ENCODE measurements at places on chromosomes 3 and 15.

GRCh38 chr3:30522476-30522875, 83.9 kb upstream of the TGFBR2 start:
- DNase-seq = no peak

DNA sequence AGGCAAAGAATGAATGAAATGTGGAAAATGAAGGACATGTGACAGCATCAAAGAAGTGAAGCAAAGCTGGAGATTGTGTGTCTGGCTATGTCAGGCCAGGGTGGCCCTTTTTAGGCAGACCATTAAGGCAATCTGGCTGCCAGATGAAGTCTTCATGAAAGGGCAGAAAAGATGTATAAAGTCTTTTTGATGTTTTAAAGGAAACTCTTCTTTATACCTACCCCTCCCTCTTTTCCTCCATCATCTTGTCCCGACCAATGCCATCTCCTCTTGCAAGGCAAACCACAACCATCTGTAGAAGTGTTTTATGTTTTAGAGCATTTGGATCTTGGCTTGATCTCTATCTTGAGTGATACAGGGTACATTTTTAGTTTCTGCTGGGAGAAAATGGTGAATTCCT, 259.2 kb downstream of the LSAMP start:
- no peak for DNase-seq

DNA sequence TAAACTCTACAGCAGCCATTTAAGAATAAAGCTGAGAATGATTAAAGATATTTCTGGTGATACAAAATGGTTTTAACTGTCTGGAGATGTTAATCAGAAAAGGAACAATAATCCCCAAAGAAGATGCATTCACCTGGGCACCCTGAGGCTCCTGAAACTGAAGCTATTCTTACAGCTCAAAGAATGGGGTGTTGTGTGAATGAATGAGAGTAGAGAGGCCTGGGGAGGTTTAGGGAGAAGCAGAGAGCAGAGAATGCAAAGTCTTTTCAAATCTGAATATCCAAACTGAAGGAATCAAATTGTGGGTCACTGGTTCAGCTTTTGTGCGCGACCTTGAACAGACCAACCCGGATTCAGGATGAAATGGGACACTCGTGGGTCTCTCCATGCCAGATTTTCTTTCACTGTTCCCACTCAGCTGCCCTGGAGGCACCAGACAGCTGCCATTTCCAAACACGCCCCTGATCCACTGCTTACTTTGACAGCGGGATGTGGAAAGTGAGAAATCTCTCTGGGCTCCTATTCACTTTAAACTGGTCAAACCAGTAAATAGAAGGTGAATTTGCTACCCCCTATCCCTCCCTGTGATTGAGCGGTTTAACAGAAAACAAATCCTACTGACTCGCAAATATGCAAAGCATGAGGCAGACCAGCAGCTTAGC, 485.5 kb upstream of the THBS1 start:
- DNase-seq = no peak

- no peak for DNase-seq
Observed at GRCh38 chr3:132535575-132536441, 61.3 kb upstream of the ACKR4 start.

DNA sequence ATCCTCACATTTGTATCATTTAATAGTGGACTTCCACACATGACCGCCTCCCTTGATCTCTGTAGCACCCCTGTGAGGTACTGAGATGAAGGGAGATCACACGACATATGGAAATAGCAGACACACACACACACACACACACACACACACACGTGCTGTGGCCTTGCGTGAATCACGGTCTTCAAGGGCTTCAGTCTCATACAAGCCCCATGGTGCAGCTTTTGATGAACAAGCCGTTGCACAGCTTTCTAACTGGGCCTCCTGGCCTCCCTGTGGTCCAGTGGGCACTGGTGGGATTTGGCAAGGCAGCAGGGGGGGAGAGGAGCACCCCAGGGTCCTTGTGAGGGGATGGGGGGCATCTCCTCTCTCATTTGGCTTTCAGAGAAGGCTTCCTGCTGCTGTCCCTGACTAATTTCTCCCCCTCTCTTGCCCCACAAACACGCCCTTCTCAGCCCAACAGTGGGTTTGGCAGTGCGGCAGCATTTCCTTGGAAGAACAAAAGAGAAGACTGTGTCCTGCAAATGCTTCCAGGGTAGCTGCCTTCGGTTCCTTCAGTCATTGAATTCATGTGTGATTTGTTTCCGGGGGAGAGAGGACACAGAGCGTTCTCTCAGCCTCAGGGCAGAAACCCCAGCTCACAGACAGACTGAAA, 98.7 kb downstream of the SMAD6 start:
- DNase-seq = no peak

GRCh38 chr15:89472785-89473256, 23.6 kb downstream of the RHCG start:
- no peak for DNase-seq

DNA sequence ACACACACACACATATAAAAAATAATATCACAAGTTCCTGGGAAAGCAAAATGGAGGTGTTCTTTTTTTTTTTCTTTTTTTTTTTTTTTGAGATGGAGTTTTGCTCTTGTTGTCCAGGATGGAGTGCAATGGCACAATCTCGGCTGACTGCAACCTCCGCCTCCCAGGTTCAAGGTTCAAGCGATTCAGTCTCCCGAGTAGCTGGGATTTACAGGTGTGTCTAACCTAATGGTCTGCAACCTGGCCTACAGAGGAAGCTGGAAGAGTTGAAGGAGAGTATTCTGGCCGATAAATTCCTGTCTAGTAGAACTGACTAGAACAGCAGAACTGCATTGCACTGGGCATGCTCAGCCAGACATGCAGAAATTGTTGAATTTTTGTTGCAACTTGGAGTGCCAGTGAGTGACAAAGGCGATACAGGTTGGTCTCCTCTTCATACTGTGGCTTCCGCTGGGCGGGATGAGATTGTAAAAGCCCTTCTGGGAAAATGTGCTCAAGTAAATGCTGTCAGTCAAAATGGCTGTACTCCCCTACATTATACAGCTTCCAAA, 22.4 kb upstream of the EIF4A2 start:
- no peak for DNase-seq

GRCh38 chr3:184778426-184779332, 33.3 kb upstream of the VPS8 start:
- DNase-seq = no peak

- no peak for DNase-seq
Observed at GRCh38 chr3:152377184-152377570, 108.4 kb downstream of the MBNL1 start.

DNA sequence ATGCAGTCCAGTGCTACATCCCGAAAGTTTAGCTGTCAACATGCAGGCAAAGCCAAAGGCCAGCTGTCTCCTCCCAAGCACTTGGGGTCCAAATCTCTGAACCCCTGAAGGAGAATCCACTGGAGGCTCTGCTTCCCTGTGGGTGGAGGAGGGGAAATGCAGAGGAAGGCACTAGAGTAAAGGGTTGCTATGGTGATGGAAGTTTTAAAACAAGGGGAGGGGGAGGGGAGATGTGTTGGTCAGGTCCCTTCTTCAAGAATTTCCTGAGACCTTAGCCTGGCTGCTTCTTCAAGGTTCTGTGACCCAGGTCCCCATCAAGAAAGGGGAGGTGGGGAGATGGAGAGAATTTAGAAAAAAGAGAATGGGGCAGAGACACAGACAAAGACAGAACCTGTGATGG, 2.3 kb downstream of the CAMKV start:
- no peak for DNase-seq

- DNase-seq = no peak
Observed at GRCh38 chr3:122421101-122421500, 5.2 kb upstream of the WDR5B start.

- no peak for DNase-seq
Observed at GRCh38 chr3:111882799-111883198, 23.7 kb downstream of the PHLDB2 start.

DNA sequence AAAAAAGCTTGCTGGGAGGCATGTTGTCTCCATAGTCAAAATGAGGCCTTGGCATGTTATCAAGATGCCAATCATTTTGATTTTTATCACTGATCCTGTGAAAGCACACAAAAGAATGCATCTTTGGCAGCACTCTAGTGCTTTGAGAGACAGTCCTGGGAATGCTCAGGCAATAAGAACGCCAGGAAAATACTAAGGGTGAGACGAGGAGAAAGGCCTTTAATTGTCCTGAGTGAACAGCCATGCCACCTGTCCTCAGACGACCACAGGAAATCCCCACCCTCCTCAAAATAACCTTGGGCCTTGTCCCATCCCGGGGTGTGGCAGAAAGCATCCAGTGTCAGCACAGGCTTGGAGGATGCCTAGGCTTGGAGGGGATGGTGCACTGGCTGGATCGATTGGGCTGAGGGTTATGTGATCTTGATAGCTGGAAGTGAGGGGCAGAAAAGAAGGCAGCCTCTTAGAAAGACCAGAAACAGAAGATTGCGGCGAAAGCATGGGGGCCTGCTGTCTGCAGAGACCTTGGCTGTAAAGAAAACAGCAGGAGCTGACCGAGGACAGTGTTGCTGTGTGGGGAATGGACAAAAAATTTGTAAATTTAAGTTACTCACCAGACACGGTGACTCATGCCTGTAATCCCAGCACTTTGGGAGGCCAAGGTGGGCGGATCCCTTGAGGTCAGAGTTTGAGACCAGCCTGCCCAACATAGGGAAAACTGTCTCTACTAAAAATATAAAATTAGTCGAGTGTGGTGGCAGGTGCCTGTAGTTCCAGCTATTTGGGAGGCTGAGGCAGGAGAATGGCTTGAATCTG, 7.3 kb downstream of the TMEM158 start:
- no peak for DNase-seq

GRCh38 chr3:141476033-141476432, 10.8 kb upstream of the RASA2 start:
- no peak for DNase-seq

- DNase-seq = no peak
Observed at GRCh38 chr3:71585887-71586809, 2.6 kb upstream of the FOXP1 start.

DNA sequence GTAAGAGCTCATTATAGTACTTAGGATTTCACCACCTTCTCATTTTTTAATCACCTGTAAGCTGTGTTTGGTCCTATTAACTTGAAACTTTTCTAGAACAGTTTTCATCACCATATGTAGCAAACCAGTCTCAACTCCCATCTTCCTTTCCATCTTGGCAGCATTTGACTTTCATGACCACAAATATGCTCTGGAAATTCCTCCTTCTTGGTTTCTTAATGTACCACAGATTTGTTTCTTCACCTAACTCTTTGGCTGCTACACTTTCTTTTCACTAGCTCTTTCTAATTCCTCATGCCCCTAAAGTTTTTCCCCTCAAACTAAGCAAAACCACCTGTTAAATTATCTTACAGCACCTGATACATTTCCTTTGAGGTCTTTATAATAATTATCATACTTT, 13.2 kb upstream of the NMB start:
- DNase-seq = no peak

- DNase-seq = no peak
Observed at GRCh38 chr3:112813723-112814171, 32.9 kb downstream of the CD200R1L start.

- DNase-seq = no peak
Observed at GRCh38 chr3:155204851-155205250, 88.6 kb downstream of the STRIT1 start.

DNA sequence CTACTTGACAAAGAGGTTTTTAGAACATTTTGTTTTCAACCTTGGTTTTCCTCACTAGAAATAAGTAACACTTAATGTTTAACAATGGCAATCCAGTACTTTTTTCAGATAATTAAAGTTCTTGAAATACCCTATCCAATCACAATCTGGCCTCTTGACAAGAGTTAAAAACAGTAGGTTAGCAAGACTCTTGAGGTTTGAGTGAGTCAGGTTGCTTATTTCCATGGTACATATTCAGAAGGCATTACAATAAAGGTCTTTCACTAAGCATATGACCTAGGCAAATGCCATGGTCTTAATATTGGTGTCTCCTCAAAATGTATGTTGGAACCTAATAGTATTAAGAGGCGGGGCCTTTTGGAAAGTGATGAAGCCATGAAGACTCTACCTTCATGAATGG, 5.6 kb downstream of the SUCNR1 start:
- DNase-seq = no peak

- no peak for DNase-seq
Observed at GRCh38 chr3:38960953-38961622, 90.7 kb downstream of the SCN11A start.

DNA sequence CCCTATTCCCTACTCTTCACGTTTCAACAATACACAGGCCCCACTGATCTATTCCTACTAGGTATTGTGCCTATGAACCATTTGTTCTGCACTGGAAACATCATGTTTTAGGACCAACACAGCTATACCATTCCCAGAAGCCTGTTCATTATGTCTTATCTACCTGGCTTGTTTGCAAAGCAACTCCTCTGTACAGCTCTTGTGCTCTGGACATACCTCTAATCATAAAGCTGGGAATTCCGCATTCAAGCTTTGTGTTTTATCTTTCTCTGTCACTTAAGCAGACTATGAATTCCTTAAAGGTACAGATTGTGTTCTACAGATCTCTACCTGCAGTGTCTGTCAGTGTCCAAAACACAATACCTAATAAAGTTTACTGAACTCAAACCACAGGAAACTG, 87.5 kb upstream of the CSPG5 start:
- DNase-seq = no peak

GRCh38 chr3:56680054-56680580, 2.9 kb downstream of the TASOR start:
- DNase-seq = no peak

DNA sequence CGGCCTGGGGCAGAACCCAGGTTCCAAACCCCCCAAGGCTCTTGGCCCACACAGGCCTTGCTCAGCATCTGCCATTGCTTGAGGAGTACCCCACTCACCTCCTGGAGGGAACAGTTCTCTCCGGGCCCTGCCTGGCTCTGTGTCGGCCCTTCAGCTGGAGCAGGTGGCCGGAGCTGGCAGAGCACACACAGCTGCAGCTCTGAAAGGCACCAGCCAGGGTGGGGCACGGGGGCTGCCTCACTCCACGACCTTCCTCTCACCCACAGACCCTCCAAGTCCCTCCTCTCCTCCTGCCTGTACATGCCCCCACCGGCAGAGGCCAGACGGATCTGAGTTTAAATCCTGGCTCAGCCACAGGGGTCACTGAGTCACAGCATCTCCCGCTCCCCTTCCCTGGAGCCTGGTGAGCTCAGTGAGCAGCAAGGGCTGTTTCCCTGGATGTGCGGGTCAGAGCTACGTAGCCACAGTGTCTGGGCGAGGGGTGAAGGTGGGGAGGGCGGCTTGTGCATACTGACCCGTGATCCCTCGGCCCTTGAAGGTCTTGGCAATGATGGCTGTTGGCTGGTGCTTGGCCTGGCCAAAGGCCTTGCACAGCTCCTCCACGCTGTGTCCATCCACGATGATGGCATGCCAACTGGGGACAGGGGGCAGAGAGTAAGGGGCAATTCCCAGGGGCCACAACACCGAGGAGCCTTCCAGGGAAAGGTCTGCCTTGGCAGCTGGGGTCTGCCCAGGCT, 23.0 kb downstream of the TKT start:
- DNase-seq = no peak

GRCh38 chr15:74180881-74181602, 7.5 kb downstream of the ISLR start:
- DNase-seq = no peak
